ENCODE measurements at places on chromosomes 11 and 22.

- DNase-seq, result no peak
These were observed 96.9 kb downstream of the TRMU start for GRCh38 chr22:46432164-46433068.

GRCh38 chr11:47329987-47330931, 22.2 kb downstream of the MYBPC3 start:
- no peak for DNase-seq

- no peak for DNase-seq
These were observed 8.4 kb downstream of the MAPK8IP2 start for GRCh38 chr22:50608996-50609395.

GRCh38 chr11:94880216-94880615, 93.1 kb downstream of the CWC15 start:
- DNase-seq, result no peak

GRCh38 chr22:39362932-39363331, 13.1 kb downstream of the SYNGR1 start:
- DNase-seq, result no peak

DNA sequence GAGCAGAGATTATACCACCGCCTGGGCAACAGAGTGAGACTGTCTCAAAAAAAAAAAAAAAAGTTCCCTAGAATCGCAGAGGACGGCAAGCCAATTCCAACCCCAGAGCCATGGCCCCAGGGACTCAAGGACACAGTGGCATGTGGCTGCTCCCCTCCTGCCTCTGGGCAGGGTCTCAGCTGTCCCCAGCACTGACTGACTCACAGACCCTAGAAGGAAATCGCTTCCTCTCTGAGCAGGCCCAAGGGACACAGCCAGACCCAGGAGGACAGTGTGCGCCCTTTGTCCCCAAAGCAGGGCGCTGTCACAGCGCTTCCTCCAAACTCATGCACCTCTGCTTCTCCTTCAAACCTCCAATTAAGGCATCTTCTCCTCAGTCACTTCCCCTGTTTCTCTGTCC, 2.3 kb downstream of the PACSIN3 start:
- no peak for DNase-seq

- DNase-seq, result no peak
These were observed 380.9 kb downstream of the TBC1D22A start for GRCh38 chr22:47143249-47143938.

GRCh38 chr11:46554213-46555147, 39.3 kb downstream of the AMBRA1 start:
- no peak for DNase-seq

DNA sequence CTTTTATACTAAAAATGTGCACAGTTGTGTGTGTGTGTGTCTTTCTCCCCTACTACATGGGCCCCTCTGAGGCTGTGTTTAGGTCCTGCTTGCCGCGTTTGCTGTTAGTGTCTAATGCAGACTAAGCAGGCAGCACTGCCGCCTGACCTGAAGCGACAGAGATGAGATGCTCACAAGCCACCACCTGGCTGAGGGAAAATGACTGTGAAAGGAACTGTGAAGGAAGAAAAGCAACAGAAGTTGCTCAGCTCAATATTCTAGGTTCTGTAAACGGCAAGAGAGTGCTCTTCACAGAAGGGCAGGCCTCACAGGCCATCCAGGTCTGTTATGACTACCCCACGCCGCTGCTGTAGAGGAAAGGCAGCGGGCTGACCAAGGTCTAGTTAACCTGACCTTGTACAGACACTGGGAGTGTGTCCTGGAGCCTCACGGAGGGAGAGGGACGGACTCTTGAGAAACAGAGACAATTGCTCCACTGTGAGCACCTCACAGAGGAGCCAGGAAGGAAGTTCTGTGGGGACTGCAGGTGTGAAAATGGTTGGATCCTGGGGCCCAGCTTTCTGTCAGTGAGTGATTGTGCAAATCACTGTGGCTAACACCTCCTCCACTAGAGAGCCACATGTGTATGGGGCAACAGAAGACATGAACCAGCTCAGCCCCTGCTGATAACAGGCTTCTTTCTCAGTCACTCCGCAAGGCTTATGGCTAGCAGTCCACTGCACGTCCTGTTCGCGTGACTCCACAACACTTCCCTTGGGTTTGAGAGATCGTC, 31.3 kb upstream of the YPEL1 start:
- DNase-seq, result no peak

GRCh38 chr11:15104166-15104565, 10.6 kb upstream of the INSC start:
- DNase-seq, result no peak

- DNase-seq, result peak; percentile 10
These were observed 8.7 kb upstream of the MS4A4E start for GRCh38 chr11:60251485-60252212.

- no peak for DNase-seq
These were observed 859 bp downstream of the LINC01488 start for GRCh38 chr11:69482322-69482721.

GRCh38 chr22:46657996-46658947, 38.1 kb downstream of the GRAMD4 start:
- no peak for DNase-seq

DNA sequence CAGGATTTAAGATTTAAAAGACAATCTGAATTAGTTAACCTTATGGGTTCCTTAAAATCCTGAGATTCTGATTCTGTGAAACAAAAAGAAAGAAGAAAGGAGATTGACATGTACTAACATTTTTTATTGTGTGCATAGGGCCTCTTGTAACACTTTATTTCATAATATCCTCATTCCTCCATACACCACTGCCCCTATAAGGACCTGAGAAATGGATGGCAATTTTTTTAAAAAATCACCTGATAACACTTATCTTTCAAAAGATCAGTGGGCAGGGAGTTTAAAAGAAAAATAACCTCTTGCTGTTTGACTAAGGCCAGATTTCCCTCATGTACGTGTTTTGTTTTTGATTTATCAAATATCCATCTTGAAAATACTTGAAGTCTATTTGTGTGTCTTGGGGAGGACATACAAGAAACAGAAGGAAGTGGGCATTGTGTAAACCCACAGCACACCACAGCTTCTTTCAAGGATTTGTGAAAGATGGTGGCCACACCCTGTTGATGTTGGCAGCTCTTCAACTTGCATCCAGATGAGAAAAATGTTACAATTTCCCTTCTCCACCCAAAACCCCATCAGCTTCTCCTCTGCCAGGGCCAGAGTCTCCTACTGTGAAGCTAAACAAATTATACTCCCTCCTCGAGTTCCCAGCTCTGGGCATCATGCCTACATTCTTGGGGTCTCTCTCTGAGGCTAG, 35.0 kb upstream of the MPEG1 start:
- no peak for DNase-seq

DNA sequence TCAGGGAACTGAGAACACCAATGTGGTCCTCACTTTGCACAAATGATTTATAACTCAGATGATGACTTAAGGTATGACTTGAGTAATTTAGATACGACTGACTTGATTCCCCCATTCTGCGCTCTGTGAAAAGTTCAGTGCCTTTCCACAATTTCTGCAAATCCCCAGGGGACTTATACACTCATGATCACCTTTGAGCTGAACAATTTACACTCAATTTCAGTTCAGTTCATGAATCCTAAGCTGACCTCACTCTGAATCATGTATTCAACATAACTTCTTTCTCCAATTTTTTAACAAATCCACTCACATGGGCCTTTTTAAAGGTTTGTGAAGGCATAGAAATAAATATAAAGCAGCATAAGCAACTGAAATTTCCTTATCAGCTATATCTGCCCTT, 274.2 kb downstream of the FAM76B start:
- no peak for DNase-seq

GRCh38 chr22:19178065-19178656, 375 bp downstream of the SLC25A1 start:
- DNase-seq, result peak; percentile 16

- no peak for DNase-seq
These were observed 1.7 kb downstream of the ESRRA start for GRCh38 chr11:64306876-64307622.

GRCh38 chr11:110858547-110858921, 146.3 kb upstream of the ARHGAP20 start:
- DNase-seq, result no peak

DNA sequence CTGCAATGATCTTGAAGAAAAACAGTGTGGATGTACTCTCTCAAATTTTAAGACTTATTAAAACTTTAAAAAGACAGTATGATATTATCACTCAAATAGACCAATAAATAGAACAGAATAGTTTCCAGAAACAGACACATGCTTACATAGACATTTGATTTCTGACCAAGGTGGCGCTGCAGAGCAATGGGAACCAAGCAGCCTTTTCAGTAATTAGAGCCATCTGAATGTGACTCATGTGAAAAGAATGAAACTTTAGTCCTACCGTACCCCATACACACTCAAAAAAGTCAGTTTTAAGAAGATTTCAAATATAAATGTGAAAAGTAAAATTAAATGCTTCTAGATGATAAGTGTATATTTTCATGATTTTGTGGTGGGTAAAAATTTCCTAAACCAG, 74.2 kb upstream of the MS4A8 start:
- no peak for DNase-seq

DNA sequence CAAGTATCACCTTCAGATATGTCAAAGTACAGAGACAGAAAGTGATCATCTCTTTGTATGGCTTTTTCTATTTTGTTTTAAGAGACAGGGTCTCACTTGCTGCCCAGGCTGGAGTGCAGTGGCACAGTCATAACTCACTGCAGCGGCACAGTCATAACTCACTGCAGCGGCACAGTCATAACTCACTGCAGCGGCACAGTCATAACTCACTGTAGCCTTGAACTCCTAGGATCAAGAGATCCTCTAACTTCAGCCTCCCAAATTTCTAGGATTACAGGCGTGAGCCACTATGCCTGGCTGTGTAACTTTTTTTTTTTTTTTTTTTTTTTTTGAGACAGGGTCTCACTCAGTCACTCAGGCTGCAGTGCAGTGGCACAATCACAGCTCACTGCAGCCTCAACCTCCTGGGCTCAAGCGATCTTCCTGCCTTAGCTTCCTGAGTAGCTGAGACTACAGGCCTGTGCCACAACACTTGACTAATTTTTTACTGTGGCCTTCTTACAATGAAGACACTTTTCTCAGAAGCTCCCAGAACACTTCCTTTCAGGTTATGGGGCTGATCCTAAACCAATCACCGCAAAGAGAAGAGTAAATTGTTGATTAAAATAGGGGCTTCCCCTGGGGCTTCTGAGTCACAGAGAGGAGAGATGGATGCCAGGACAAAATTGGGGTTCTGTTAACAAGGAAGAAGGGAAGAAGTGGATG, 9.0 kb upstream of the HIKESHI start:
- DNase-seq, result no peak

GRCh38 chr22:19597399-19597735, 73.2 kb upstream of the CLDN5 start:
- no peak for DNase-seq

- no peak for DNase-seq
These were observed 672.2 kb downstream of the LRRC4C start for GRCh38 chr11:40787224-40787623.

- no peak for DNase-seq
These were observed 60.9 kb upstream of the ZC3H12C start for GRCh38 chr11:110032259-110032658.

DNA sequence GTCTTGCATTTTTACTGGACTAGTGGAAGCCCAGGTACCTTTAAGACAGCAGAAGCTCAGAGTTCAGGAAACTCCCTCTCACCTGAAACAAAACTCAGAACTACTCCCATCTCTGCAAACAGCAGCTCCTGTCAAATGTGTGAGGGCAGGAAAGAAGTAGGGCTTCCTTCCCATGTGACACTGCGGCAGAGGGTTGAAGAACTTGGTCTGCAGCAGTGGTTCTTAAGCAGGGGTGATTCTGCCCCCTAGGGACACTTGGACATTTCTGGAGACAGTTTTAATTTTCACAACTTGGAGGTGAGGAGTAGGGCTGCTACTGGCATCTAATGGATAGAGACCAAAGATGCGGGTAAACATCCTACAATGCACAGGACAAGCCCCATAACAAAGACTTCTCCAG, 63.4 kb downstream of the RCN1 start:
- no peak for DNase-seq

DNA sequence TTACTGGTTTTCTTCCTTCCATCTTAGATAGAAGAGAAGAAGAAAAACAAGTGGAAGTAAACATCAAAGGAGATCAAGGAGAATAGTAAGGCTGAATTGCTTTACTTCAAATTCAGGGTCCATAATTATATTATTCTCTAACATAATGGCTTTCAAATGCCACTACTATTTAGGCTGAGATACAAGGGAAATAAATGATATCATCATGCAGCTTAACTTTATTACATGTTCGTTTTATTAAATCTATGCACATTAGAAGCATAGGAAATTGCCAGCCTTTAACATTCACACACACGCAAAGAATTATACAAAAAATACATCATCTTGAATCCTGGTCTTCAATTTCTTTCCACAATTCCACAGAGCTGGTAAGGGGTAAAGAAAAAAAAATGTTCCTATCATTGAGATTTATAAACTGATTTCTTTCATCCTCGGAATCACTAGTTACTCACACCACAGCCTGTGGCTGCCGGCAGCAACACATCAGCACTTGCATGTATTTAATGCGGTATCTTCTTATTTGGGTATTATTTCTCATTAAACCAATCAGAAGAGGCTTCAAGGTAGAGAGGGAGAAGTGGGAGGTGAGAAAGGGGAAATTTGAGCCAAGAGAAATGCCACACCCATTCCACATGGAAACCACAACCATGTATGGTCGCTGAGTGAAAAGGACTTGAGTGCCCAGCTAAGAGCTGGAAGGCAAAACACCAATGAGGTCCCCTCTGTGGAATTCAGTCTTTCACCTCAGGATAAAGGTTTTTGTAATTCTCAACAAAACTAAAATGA, 26.3 kb downstream of the SYTL2 start:
- DNase-seq, result no peak

DNA sequence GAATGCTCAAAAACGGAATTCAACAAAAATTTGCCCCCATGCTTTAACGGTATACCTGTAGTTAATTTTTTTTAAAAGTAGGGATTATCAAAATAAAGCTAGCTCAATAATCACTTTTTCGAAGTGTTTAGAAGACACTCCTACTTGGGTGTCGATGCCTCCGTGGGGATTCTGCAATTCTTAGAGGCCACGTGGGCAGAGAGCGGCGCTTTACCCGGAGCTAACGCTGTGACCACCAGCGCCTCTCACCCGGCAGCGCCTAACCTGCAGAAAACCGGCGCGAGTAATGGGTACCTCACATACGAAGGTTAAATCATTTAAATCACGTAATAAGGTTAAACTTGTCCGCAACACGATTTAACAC, 583 bp downstream of the TAF1D start:
- DNase-seq, result peak; percentile 35

GRCh38 chr11:74754507-74755252, 6.0 kb downstream of the RNF169 start:
- DNase-seq, result no peak

All from right renal pelvis (tissue), 4 donors.